ENCODE measurements at places on chromosomes 6 and 20.
A peak's percentile ranks its signal among the peaks of the same experiment; 100 is the strongest.

- no peak for DNase-seq
Measured at GRCh38 chr20:2763186-2763585, 37.2 kb downstream of the CPXM1 start.

DNA sequence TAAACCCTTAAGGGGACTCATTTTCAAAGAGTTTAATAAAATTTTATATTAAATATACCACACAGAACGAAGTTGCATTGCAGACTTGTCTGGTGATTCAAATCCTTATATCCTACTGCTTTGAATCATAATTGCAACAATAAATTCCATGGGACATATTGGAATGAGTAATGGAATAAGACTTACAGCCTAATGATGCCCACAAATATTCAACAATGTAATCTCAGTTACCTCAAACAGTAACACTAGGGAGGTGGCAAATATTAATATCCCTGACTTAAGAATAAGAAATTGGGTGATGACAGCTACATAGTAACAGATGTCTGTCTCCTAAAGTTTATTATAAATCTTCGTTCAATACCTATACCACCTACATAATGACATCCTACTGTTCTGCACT, 52.6 kb downstream of the BMP5 start:
- DNase-seq: no peak

- no peak for DNase-seq
Measured at GRCh38 chr20:58537831-58538230, 22.6 kb upstream of the APCDD1L start.

- DNase-seq: no peak
Measured at GRCh38 chr6:25404693-25405169, 125.6 kb downstream of the CARMIL1 start.

DNA sequence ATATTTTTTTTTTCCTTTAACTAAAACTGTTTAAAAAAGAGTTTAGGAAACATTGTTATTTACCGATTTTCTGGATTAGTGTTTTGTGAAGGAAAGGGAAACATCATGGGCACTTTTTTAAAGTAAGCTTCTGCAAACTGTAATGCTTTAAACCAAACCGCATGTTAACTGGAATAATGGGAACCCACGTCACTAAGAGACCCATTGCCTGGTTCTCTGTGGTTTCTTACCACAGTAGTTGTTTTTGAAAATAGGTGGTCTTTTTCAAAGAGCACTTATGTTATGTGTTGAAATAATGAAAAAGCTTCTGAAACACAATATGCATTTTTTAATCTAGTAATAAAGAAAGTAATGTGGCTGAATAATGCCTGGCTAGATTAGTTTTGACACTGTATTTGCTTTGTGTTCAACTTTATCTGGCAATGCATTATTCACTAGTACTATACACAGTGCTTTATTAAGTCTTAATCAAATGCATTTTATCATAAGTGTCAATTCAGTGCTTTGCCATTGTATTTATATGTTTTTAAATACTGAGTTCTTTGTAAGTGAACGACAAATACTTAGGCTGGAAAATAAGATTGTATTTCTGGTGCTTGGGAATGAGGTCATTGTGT, 754.1 kb upstream of the FLRT3 start:
- no peak for DNase-seq

- DNase-seq: no peak
Measured at GRCh38 chr6:39791311-39791710, 865 bp upstream of the DAAM2 start.

DNA sequence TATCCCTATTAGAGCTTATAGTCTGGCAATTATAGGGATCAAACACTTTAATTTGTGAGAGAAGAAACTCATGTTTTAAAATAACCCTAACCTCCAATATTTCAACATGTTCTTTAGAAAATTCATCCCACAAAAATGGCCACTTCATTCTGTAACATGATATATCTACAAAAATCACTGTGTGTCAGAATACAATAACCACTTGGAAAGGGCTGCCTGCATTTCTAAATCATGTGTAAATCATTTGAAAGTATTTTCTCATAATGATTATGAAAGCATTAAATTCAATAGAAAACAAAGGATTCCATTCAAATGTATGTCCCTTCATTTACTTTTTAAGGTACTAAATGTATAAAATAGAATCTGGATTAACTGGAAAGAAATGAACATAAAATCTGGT, 101.4 kb upstream of the NHSL1 start:
- no peak for DNase-seq

- DNase-seq: no peak
Measured at GRCh38 chr6:160882006-160882405, 109.6 kb upstream of the MAP3K4 start.

GRCh38 chr6:22214314-22214713, 82.5 kb downstream of the PRL start:
- DNase-seq: no peak

- DNase-seq: no peak
Measured at GRCh38 chr20:43963872-43964791, 49.5 kb downstream of the TOX2 start.

DNA sequence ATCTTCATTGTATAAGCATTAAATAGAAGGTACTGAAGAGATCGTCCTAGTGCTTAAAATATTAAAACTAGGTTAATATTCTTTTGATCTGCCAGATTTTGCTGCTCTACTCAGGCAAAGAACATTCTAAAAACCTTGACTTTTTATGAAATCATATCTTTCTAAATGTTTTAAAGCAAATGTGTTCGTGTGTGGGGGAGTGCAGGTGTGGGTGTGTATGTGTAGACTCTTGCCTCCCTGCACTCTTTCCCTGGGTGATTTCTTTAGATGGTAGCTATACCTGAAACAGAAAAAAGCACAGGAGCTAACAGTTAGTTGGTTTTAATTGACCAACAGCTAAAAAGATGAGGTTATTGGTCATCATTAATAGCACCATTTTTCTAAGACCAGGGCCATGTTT, 5.7 kb downstream of the NRSN1 start:
- DNase-seq: no peak

- DNase-seq: no peak
Measured at GRCh38 chr6:141550471-141550870, 582.3 kb upstream of the GJE1 start.

- DNase-seq: peak; percentile 34
Measured at GRCh38 chr6:99905209-99906106, 88.6 kb downstream of the MCHR2 start.

DNA sequence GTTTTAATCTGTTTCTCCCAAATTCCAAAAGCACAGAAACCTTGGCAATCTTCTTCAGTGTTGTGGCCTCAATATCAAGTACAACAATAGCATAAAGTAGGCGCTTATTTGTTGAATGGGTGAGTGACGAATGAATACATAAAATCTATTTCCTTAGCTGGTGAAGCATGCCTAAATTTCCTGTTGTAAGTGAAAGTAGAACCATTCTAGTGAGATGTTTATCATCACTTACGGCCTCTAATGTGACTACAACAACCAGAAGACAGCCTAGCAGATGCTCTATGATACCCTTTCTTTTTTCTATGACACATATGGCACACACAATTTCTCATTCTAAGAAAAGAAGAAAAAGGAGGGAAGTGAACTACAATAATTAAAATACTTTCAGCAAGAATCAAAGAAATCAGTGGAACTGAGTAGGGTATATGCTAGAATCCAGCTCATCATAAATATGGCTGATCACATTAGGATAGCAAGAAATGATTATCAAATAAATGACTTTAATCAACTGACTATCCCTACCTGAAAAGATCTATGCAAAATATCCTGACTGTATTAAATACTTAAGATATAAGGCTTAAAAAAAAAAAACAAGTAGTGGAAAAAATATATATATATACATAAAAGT, 67.4 kb downstream of the BTBD9 start:
- DNase-seq: no peak

DNA sequence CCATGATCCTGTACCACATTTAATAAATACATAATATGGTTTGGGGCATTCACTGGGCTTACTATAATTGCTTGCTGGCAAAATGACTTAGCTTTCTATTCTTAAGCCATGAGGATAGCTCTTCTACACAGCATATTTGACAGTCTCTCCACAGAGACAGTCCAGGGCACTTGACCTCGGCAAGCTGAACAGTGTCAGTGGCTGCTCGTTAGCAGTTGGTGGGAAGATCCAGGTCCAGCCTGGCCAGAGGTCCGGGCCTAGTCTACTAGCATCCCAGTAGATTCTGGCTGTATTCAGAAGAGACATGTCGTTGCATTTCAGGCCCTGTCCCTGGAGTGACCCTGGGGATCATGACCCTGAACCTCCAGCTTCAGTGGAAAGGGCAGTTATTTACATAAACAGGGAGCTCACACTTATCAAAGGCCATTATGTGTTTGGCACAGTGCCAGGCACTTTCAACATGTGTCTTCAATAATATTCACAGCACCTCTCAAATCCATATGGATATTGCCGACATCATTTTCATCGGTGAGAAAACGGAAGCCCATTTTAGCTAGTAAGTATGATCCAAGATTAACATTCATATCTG, 139.0 kb downstream of the IMPG1 start:
- DNase-seq: no peak

DNA sequence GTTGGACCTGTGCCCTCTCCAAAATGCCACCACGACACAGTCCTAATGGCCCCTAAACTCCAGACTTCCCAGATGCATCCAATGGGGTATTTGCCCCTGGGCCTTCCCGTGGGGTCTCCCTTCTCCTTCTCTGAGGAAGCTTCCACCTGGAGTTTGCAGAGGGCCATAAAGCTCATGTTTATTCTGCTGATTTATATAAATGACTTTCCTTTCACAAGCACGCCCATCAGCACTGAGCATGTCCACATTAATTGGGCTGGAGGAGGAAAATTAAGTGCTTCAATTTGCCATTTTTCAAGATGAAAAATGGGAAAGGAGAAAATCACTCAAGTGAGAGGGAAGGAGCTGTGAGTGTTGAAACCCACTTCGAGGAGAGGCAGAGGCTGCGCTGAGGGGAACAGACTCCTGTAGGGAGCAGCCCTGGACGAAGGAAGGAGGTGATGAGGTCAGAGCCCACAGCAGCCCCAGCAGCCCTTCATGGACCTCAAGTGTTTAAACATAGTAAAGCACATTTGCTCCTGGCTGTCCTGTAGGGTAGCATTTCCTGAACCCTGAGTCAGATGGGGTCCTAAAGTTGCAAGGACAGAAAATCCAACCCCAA, 434.9 kb upstream of the SULF2 start:
- DNase-seq: no peak

- DNase-seq: no peak
Measured at GRCh38 chr20:47358672-47359529, 2.4 kb upstream of the ZMYND8 start.

DNA sequence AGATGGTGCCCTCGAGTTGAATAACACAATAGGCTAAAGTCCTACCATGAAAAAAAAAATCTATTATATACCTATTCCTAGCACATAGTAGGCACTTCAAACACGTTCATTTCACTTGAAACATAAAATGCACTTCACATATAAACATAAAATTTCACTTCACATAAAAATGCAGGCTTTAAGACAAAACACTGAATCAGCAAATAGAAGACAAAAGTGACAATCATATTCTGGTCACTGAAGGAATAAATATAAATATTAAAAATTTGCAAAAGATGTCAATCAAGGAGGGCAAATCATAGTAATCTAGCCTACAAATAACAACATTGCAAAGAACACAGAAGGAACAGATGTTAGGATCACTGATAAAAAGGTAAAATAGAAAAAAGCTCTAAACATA, 153.1 kb downstream of the LMBRD1 start:
- DNase-seq: no peak

GRCh38 chr6:42742116-42742894, 3.6 kb downstream of the TBCC start:
- no peak for DNase-seq

DNA sequence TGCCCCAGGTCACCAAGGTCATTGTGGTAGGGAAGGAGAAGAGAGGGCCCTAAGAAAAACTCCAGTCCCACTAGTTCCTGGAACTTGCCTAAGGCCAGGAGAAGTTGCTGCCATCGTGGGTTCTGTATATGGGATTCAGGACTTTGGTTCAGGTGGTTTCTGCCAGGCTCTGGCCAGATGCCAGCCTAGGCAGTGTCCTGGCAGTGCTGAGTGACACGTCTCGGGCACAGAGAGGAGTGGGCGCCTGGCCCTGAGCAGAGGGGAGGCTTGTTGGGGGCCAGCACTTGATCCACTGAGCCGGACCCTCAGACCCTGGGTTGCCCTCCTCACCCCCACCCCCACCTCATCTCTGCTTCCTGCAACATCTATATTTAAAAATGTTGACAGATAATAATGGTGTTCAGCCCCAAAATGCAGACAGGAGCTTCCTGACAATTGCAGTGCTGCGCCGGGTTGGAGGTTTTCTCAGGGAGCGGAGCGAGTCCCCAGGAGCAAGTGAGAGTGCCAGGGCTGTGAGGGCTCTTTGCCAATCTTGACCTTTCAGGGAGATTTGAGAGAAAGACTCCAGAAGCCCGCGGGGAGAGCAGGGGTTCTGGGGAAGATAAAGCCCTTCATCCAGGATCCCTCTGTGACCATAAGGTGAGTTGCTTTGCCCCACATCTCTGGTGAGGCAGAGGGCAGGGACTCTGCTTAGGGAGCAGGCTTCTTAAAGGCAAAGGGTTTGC, 71.9 kb downstream of the PHACTR3 start:
- DNase-seq: no peak

DNA sequence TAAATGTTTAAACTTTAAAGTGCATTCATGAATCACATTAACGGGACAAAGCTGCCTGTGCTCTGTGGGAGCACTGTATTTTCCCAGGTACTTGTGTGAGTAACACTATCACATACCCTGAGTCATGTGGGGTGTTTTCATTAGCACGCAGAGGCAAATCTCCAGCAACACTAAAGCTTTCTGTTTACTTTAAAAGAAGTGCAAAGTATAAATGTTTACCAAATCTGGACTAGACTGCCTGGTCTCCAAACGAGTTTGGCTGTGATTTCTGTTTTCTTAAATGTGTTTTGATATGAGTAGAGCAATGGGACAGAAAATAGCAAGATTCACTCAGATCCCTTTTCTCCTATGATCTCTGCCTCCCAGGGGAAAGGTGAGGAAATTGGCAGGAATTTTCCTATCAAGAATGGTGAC, 28.8 kb upstream of the RIPPLY2 start:
- DNase-seq: no peak

DNA sequence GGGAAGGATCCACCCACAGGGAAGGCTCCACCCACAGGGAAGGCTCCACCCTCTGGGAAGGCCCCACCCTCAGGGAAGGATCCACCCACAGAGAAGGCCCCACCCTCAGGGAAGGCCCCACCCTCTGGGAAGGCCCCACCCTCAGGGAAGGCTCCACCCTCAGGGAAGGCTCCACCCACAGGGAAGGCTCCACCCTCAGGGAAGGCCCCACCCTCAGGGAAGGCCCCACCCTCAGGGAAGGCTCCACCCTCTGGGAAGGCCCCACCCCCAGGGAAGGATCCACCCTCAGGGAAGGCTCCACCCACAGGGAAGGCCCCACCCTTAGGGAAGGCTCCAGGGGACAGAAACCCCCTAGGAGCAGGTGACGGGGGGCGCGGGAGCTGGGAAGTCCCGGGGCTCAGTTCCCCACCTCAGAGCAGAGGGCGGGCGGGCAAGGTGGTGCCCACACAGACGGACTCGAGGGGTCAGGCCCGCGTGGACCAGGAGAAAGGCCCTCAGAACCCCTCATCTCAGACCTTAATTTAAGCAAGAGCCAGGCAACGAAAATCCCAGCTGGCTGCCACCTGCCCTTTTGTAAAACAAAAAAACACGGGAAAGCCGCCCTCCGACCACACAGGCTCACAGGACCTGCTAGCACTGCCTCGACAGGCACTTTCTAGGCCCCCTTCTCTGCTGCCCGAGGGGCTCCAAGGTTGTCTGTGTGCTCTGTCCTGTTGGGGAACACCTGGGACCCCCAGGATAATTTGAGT, 39.7 kb downstream of the KCNQ2 start:
- no peak for DNase-seq

Data from astrocyte of the cerebellum (primary cell).